ENCODE measurements at places on chromosomes 3 and 15. TPM values are rescaled to one million over a fixed set of nuclear protein-coding genes. Genes with fewer than 3 reads are reported as not detected.
A peak's percentile ranks its signal among the peaks of the same experiment; 100 is the strongest.

The MYEF2 gene
- 1.3 TPM for total RNA-seq

The TAMM41 gene
- total RNA-seq: 5.9 TPM

DNA sequence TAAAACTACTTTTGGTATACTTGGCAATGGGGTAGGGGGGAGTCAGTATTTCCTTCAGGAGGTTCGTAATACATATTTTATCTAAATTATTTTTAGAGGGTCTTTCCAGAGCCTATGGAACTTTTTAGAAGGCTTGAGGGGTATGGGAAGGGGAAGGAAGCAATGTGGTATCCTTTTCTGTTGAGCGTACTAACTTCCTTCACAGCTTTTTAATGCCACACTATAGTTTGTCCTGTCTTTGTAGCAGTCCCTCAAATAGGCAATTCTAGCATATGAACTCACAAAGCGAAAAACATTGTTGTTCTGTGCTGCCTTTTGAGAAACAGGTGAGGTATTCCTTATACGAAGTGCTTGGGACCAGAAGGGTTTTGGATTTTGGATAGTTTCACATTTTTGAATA, 22.3 kb upstream of the P2RY13 start:
- DNase-seq: no peak

DNA sequence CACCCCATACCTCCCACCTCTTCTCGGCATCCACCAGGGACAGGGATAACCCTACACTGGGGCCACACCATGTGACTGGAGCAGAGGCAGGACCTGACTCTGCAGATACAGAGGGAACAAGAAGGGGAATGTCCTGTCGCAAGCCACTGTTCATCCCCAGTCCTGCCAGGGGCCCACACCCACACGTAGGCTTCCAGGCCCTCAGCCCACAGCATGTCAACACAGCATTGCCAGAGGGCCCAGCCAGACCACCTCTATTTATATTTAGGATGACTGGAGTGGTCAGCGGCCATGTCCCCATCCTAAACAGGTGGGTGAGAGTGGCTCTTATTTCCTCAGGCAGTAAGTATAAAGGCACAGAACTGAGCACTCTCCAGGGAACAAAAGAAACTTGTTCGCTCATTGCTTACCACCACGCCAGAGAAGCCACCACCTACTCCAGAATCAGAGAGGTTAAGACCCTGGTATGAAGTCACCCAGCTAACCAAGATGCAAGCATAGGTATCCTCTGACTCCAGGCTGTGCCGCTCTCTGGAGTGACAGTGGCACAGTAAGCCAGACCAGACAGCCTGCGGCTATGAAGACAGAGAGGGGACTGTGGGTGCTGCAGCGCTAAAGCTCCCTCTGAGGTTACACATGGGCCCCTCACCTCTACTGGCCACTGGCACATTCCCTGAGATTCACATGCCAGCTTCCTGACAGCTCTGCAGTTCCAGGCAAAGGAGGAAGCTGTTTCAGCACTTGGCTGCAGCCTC, 67.9 kb downstream of the LRIG1 start:
- DNase-seq: peak; percentile 88

- DNase-seq: no peak
Measured at GRCh38 chr3:12436514-12437220, 47.6 kb upstream of the TSEN2 start.

GRCh38 chr15:75151214-75152128, 50.2 kb upstream of the C15orf39 start:
- no peak for DNase-seq

DNA sequence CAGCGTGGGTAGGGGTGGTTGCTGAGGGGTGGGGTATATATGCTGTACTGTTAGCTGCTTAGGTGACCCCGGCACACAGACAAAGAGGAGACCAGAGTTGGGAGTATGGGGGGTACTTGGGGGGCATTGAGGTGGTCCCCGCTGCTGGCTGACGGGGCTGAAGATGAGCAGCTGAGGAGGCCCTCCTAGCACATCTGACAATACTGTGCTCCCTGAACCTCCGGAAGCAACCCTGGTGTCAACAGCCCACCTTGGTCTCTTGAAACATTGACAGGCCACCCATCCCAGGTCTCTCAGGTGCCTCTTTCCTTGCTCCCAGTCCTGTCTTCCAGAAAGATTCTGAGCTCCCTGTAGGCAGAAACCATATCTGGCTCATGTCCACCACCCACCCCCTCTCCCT, 19.2 kb upstream of the SEMA3F start:
- no peak for DNase-seq

GRCh38 chr3:81245043-81245442, 516.4 kb downstream of the GBE1 start:
- no peak for DNase-seq

- DNase-seq: no peak
Measured at GRCh38 chr3:71369701-71370391, 213.7 kb downstream of the FOXP1 start.

GRCh38 chr3:195692354-195692685, 28.5 kb upstream of the MUC20 start:
- DNase-seq: no peak

DNA sequence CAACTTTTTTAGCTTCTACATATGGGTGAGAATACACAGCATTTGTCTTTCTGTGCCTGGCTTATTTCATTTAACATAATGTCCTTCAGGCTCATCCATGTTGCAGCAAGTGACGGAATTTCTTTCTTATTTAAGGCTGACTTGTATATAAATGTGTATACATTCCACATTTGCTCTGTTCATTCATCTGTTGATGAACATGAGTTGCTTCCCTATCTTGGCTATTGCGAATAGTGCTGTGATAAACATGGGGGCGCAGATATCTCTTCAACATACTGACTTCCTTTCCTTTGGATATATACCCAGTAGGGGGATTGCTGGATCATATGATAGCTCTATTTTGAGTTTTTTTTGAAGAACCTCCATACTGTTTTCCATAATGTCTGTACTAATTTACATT, 332.5 kb downstream of the CACNA2D3 start:
- DNase-seq: no peak

- no peak for DNase-seq
Measured at GRCh38 chr3:57796261-57796660, 40.2 kb downstream of the SLMAP start.

DNA sequence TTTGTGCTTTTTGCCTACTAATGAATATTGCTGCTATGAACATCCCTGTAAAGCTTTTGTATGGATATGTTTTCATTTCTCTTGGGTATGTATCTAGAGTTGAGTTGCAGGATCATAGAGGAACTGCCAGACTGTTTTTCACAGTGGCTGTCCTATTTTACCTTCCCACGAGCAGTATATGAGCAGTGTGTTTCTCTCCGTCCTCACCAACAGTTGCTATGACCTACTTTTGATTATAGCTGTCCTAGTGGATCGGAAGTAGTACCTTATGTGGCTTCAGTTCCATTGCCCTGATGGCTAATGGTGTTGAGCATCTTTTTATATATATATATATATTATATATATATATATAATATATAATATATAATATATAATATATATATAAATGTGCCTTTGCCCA, 25.2 kb downstream of the CDAN1 start:
- no peak for DNase-seq
